ENCODE measurements at places on chromosomes 12 and 14. TPM values are rescaled to one million over a fixed set of nuclear protein-coding genes. Genes with fewer than 3 reads are reported as not detected.

- no peak for DNase-seq
Observed at GRCh38 chr14:24144451-24144850, 2.0 kb downstream of the PSME2 start.

- no peak for DNase-seq
Observed at GRCh38 chr12:113840401-113841042, 125.6 kb downstream of the RBM19 start.

DNA sequence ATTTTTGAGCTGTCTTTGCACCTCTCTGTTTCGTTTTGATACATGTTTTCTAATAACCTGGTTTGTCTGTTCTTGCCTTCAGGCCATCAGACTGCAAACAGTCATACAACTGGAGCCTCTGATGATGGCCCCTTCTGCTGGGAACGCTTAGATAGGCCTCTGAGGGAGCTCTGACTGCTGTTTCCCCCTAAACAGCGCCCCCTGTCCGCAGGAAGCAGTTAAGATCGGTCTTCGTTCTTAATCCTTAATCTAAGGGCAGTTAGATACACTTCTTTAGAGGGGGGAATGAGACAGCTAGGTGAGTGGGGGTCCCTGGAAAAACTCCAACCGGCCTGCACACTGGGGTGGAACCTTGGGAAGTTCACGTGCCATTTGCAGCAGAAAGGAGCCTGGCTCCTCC is 1338.8 kb upstream of the SEL1L start:
- no peak for DNase-seq

DNA sequence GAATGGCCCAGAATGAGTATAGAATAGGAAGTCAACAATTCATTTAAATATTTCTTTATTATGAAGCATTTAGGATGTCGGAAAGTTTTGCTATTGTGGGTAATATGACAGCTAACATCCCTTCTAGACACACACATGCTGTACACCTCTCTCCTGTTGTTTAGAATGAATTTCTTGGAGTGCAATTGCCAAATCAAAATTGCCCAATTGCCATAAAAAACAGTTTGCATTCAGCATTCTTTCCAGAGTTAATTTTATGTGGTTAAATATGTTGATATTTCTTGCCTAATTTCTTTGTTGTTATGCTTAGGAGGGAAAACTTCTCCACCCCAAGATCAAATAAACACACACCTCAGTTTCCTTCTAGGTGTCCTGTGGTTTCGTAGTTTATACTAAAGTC is 16.9 kb upstream of the SMCO2 start:
- no peak for DNase-seq

DNA sequence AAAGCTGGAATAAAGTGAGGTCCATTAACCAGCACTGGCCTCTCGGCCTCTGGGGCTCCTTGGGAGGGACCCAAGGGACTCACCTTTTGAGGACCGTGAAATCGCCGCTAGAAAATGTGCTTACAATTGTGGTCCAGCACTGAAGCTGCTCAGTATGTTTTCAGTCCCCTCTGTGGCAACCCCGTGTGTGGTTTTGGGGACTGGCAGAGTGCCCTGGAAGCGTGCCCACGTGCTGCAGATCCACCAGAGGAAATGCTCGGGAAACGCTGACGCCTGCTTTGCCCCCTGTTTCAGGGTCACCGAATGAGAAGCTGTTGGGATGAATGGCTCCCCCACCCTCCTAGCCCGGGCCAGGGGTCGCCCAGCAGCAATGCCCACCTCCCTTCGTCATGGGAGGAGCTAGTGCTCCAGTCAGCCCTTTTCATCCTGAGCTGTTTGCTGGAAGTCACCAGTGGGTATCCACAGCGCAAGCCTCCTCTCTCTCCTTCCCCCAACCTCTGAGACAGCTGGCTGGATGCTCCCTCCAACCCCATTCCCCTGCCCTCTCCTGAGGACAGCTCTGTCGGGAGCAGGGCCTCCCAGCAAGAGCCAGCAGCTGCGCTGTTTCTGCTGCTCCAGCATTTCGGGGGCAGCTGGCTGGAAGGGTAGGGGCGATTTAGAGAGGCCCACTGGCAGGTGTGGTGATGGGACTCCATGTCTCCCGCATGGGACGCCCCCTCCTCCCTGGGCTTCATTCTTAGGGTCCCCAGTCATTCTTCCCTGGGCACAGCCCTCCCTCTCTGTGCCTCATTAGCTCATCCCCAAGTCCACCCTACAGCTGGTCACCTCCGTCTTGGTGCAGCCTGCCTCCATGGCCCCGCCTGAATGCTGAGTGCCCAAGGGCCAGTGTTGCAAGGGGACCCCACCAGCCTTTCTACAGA is 33.2 kb upstream of the PPP1R13B start:
- no peak for DNase-seq

GRCh38 chr12:53147653-53148052 is 32.9 kb upstream of the ZNF740 start:
- no peak for DNase-seq

GRCh38 chr14:46581036-46581671 is 70.4 kb downstream of the RPL10L start:
- DNase-seq = peak; percentile 34

The GPR135 gene
- total RNA-seq = 5.7 TPM

The OLR1 gene
- 0.87 TPM for total RNA-seq

The RD3L gene
- total RNA-seq = not detected

The PTHLH gene
- total RNA-seq = 0.40 TPM

The PROX2 gene
- total RNA-seq = not detected

Measured in renal cortical epithelial cell (primary cell).